ENCODE measurements at places on chromosomes 4 and X.

GRCh38 chr4:2767705-2768074 lies 11.6 kb upstream of the TNIP2 start:
- no peak for DNase-seq

GRCh38 chr4:37586194-37586593 lies 100.0 kb downstream of the RELL1 start:
- DNase-seq: no peak

GRCh38 chr4:106409901-106410889 lies 41.6 kb upstream of the GIMD1 start:
- no peak for DNase-seq

DNA sequence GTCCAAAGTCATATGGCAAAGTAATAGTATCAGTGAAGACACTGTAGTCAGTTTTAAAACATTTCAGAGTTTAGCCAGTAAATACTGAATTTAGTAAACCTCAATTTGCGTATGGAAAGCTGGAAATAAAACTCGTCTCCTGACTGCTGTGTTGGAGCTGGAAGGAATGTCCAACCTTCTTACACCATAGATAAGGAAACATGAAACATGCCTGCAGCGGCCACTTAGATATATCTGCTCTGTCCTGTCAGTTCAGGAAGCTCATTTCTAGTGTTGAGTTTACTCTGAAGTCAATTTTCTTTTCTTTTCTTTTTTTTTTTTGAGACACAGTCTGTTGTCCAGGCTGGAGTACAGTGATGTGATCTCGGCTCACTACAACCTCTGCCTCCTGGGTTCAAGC lies 21.2 kb downstream of the ARHGAP10 start:
- no peak for DNase-seq

DNA sequence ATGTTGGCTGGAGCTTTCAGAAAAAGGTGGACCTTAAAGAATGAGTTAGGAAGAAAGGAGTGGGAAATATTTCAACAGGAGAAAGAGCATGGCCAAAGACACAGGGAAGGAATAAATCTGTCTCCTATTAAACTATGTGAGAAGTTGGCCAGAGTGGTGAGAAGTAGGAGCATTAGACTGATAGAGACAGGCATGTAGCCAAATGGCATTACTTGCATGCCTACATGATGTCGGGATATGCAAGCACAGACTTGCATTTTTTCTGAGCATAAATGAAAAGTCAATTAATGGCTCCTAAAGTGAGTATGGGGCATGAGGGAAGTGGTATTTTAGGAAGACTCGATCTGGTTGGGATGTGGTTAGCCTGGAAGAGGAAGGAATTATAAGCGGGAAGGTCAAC lies 279.6 kb upstream of the PITX2 start:
- no peak for DNase-seq

DNA sequence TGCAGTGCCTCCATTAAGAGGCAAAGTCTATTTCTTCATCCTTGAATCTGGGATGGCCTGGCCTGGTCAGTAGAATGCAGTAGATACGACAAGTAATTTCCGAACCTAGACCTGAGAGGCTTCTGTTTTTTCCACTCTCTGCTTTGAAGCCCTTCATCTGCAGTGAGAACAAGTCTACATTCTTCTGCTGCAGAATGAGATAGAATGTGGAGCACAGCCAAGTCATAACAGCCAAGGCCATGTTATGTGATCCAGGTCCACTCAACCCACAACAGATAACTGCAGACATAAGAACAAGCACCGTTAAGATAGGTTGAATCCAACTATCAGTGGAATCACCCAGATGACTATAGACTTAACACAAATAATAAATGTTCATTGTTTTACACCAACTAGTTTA lies 1297.7 kb downstream of the C4orf33 start:
- DNase-seq: no peak

GRCh38 chr4:173807347-173807746 lies 277.3 kb upstream of the HAND2 start:
- no peak for DNase-seq

GRCh38 chr4:119666653-119667091 lies 38.1 kb upstream of the PDE5A start:
- no peak for DNase-seq

DNA sequence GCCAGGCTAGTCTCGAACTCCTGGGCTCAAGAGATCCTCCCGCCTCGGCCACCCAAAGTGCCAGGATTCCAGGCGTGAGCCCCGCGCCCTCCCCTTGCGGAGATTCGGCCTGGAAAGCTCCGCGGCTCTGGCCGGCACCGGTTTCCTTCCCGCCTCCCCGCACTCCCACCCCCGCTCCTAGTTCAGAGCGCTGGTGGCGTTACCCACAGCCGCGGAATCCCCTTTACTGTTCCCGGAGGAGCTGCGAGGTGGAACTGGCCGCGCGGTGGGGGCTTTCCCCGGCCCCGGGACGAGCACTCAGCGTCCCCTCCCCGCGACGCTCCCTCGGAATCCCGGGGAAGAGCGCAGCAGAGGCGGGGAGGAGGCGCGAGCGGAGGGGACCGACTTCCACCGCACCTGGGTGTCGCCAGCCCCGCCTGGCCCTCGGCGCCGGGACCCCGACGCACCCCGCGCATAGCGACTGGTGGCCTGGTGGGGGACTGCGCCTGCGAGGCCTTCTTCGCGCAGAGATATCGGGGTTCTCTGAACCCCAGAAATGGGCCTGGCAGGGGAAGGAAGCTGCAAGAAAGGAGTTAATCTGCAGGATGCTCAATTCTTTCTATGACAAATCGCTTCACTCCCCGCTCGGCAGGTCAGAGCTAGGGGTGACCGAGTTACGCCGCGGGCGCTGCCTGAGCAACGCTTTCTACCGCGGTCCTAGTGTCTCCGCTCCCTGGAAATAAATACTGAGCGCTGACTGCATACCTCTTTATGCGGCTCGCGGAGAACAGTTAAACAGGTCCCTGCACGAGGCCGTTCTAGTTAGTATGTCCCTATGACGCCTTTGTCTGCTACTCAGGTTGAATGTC lies 14.6 kb upstream of the SLC25A4 start:
- no peak for DNase-seq

DNA sequence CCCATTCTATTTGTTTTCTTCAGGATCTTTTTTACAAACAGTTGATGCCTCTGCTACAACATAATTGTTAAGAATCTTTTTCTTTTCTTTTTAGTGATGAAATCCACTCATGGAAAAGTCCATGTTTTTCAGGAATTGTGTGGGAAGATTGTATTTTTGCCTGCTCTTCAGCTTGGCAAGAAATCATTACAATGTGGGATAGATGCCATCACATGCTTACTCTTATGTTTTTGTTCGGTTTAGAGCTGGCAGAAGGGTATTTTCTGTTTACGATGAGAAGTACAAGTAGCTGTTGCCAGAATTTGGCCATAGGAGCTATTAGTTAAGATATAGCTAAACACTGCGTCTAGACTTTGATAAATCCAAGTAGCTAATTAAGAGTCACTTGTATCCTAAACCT lies 2585.3 kb downstream of the ARAP2 start:
- no peak for DNase-seq

- DNase-seq: no peak
Observed at GRCh38 chr4:72169861-72170260, 138.1 kb downstream of the NPFFR2 start.

GRCh38 chr4:67084783-67085182 lies 460.5 kb downstream of the CENPC start:
- no peak for DNase-seq

DNA sequence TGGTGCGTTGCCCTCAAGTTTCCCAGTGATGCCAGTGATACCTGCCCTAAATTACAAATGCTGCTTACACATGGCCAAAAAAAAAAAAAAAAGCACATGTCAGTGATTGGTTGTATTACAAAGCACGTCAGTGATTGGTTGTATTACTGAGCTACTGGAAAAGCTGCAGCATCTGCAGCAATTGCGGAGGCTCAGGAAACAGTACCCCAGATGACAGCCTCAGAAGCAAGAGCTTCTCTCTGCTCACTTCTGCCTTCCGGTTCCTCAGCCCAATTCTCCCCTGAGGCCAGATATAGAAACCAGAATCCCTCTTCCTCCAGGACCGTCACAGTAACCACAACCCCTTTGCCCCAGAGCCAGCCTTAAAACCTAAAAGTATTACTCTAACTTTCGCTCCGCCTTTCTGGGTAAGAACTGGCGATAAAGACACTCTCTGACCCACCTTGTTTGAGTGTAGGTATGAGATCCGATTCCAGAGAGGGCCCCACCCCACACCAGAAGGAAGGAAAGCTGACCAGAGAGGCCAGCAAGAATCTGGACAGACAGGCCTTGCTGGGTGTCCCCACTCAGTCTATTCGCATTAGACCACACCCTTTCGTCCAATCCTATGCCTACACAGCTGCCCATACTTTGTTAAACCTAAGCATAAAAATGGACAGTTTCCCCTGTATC lies 85.0 kb upstream of the SORBS2 start:
- DNase-seq: no peak

DNA sequence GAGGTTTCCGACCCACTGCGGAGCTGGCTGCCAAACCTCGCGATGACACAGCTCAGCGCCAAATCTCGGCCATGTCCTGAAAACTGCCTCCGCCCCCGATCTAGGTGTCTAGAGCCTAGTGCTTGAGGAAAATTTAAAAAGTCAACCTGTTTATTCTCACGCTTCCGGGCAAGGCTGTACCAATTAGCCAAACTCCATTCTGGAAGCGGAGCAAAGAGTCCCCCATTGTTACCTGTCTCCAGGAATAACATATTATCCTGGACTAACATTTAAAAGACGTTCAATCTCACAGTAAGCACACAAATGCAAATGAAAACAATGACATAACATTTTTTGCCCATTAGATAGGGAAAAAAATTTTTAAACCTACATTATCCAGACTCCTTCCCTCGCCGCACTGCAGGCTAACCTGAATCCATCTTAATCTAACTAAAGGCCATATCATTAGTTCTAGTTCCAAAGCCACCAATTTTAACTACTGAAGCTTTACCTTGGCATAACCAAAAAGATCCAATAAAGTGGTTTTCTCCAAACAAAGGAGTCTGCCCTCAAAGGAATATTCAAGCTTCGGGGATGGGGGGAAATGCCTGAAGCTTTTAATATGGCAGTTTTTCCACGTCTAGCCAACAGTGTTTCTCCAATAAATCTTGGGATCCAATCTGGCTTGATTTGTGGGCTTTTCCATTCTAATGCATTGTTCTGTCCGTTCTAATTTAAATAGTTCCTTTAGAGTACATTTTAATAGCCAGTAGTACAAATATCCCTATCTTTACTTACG lies 1.9 kb downstream of the HUWE1 start:
- DNase-seq: no peak

- DNase-seq: no peak
Observed at GRCh38 chr4:178462710-178463109, 1020.5 kb upstream of the AGA start.

- DNase-seq: peak; percentile 31
Observed at GRCh38 chr4:48635310-48635709, 144.8 kb downstream of the FRYL start.

- no peak for DNase-seq
Observed at GRCh38 chrX:78957768-78958130, 12.6 kb downstream of the P2RY10 start.

GRCh38 chrX:46882266-46882665 lies 30.0 kb upstream of the JADE3 start:
- no peak for DNase-seq

- no peak for DNase-seq
Observed at GRCh38 chr4:40662962-40663604, 33.4 kb upstream of the RBM47 start.

DNA sequence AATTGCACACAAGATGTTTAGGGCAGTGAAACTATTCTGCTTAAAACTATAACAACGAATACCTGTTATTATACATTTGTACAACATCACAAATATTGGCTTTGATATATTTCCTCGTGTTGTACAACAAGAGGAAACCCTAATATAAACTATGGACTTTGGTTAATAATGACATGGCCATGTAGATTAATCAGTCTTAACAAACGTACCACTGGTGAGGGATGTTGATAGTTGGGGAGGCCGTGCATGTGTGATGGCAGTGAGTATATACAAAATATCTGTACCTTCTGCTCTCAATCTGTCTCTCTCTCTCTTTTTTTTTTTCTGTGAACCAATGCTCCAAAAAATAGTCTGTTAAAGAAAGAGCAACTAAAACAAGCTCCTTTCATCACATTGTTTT lies 22.2 kb upstream of the HPGD start:
- no peak for DNase-seq

DNA sequence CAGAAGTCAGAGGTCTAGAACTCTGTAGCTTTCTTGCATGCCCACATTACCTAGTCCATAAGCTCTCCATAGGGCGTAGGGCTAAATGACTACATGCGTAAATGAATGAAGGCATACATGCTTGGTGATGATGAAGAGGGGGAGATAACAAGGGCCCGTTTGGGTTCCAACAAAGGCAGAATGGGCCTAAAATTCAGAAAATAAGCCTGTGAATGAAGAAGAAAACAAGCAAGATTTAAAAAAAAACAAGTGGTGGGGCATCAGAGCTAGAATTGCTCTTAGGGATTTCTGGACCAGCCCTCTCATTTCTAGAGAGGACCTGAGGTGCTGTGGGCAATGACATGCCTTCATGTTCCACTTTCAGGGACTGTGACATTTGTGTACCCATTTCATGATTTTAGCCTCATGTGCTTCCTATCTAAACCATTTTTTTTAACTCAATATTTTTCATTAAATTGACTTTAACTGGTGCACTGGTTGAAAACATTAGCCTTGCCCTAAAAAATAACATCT lies 12.1 kb downstream of the GPRIN3 start:
- no peak for DNase-seq

GRCh38 chr4:37728064-37728463 lies 41.9 kb upstream of the RELL1 start:
- DNase-seq: no peak

- DNase-seq: no peak
Observed at GRCh38 chr4:19256823-19257222, 994.9 kb upstream of the SLIT2 start.

DNA sequence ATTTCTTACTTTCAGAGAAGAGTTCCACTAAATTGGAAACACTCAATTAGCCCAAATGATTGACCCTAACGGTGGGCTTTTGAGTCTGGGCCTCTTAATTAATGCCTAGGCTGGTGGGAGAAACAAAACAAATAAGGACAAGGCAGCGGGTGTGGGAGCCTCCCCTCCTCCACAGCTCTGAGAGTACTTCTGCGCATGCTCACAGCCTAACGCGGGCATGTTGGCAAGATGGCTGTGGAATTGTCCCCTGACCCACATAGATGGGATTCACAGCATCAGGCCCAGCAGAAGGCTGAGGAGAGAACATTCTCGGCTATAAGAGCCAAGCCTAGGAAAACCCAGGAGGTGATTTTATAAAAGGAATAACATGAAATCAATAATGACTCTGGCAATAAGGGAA lies 230.1 kb downstream of the HS6ST2 start:
- no peak for DNase-seq

- DNase-seq: no peak
Observed at GRCh38 chr4:133147286-133147821, 1.7 kb upstream of the PCDH10 start.

DNA sequence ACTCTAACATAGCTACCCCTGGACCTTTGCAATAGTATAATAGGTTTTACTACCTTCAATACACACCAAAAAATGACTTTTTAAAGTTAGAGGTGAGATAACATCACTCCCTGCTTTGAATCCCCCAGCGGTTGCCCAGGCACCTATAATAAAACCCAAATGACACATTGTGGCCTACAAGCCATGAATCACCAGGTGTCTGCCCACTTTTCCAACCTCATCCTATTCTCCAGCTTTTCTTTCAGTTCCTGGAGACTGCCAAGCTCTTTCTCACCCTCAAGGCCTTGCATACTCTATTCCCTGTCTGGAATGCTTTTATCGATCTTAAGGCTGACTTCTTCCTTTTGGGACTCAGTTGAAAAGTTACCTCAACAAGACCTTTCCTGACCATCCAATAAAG lies 16.4 kb upstream of the PRSS48 start:
- no peak for DNase-seq

GRCh38 chr4:85508654-85509053 lies 33.7 kb downstream of the ARHGAP24 start:
- DNase-seq: no peak
